ENCODE measurements at places on chromosomes 1 and 21.

DNA sequence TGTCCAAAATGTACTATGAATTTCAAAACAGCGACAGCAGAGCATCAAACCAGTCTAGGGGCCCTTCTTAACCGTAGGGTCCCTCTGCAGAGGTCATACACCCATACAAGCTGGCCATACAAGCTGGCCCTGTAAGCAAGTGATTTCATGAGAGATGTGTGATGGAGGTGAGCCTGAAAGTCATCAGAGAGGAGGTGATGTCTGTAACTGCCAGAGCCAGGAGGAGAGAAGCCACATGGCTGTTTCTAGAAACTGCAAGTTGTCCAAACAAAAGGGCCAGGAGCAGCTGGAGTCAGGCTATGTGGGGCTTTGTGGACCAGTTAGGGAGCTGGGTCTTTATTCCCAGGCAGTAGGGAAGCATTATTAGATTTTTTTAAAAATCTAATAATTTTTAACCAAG lies 14.8 kb upstream of the SERINC2 start:
- DNase-seq = no peak

- no peak for DNase-seq
Measured at GRCh38 chr1:30525971-30526651, 197.3 kb downstream of the MATN1 start.

- DNase-seq = no peak
Measured at GRCh38 chr1:15757575-15758342, 836 bp upstream of the FBLIM1 start.

DNA sequence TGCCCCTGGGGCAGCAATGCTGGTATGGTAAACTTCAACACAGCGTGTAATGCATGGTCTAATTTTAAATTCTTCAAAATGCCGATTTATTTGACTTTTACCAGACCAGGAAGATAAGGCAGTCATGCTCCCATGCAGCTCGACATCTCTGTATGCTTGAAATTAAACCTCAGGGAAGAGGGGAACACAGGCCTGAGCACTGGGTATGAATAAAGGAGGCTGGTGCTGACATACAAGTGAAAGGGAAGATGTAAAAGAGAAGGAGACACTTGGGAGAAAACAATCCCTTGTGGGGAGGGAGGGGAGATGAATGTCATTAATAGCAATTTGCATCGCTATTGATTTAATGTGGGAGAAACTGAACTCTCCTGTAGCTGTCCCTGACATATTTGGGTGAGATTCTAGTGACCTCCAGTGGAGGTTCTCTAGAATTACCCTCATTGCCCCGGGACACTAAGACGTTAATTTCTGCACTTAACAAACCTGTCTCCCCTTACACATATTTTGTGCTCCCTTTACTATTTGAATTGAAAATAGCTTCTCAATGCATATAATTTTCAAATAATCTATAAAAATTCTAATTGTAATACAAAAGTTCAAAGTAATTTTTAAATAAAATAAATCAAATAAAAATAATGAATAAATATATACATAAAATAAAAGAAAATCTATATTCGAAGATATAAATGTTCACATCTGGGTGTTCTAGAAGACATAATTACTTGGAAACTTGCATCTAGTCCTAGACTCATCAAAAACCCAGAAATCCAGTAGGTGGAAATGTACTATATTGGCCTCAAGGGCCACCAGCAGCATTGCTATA lies 283.1 kb downstream of the LMX1A start:
- no peak for DNase-seq

- no peak for DNase-seq
Measured at GRCh38 chr1:230307213-230307612, 118.9 kb downstream of the PGBD5 start.

All from stimulated activated CD8-positive, alpha-beta memory T cell treated with anti-CD3 and anti-CD28 coated beads, Interleukin-7, amount 100 ng/mL, for 48 hours (primary cell).